Panc1 (cell line): ENCODE measurements at places on chromosomes 4 and X.

GRCh38 chrX:107775734-107776511 is at the start of gene TSC22D3:
Gene TSC22D3 (minus strand): TSS chrX:107775787. CDS start chrX:107775419, 368 bp downstream.
- no peak for DNase-seq

- DNase-seq = no peak
Observed at GRCh38 chrX:37746218-37746941, 33.5 kb upstream of the CYBB start.

GRCh38 chr4:4402966-4403365 is 16.1 kb downstream of the NSG1 start:
- no peak for DNase-seq

GRCh38 chrX:134622056-134622812 is 36.0 kb downstream of the PLAC1 start:
- DNase-seq = peak; percentile 35

DNA sequence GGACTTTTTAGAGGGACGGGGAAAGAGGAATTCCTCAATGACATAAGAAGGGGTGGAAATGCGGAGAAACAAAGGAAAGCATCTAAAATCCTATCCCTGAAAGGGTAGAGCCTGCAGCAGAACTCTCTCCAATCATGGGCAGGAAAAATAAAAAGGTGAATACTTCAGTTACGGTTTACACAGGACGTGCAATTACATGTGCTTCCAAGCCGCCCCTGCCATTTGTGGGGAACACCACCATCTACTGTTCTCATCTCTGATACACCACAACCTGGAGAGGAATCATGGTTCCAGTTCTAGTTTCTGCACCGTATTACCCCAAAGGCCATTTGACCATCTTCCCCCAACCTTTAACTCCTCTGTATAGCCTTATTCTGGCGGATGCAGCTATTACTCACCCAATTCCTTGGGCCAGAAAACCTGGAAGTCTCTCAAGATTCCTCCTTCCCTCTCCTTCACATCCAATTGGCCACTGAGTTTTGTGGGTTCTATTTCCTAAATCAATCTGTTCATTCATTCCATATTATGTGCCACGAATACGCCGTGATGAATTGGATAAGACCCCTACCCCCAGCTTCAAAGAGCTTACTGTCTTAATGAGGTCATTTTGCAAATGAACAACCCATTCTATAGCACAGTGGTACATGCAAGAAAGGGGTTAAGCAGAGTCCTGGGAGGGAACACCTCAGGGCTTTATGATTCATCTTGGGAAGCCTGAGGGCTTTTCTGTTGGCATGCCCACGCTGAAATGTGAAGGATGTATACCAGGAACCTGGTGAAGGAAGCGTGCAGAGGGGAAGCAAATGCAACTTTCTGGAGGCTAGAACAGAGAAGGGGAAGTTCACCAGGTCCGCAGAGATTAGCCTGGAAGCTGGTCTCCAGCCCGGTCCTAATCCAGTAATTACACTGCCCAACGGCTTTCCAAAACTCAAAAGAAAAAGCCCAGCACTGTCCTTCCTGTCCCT is 1.4 kb upstream of the MSL3 start:
- no peak for DNase-seq

GRCh38 chr4:17477774-17478472 is 34.0 kb downstream of the QDPR start:
- DNase-seq = no peak

DNA sequence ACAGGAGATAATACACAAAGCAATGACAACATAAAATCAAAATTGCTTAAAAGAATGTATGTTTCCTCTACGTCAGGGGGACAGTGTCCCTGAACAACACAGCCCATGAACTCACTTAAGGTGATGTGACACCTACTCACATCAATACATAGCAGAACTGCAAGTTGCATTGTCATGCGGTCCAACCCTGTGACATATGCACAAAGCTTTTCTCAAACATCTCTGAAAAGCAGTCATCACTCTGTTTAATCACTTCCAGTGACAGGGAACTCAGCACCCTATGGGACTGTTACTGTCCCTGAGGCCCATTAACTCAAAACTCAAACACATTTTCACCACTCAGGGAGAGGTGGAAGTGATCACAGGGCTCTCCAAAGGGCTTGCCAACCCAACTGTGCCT is 2.4 kb downstream of the STX18 start:
- DNase-seq = no peak

DNA sequence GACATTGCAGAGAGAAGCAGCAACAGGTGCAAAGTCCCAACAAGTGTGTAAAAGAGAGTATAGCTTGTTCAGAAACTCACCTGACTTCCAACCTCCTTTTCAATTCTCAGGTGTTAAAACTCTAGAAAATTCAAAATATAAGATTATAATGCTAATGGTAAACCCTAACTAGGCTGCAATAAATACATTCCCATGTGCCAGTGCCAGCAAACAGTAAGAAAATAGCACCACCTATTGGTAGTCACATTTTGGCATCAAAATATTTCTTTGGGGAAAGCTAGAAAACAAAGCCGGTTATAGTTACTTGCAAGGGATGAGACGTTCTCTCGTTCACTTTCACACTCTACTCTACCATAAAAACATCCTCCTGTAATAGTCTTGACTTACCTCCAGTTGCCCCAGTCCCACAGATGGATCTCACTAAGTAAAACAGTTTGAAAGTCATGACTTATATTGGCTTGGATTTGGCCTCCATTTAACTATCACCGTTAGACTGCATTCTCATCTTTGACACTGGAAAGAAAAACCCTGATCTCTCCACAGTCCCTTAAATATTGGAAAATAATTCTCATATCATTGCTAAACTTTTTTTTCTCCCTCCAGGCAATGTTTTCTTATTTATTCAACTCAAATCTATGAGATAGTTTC is 9.6 kb downstream of the BMP3 start:
- no peak for DNase-seq

- DNase-seq = no peak
Observed at GRCh38 chrX:93422693-93423092, 250.7 kb downstream of the NAP1L3 start.

DNA sequence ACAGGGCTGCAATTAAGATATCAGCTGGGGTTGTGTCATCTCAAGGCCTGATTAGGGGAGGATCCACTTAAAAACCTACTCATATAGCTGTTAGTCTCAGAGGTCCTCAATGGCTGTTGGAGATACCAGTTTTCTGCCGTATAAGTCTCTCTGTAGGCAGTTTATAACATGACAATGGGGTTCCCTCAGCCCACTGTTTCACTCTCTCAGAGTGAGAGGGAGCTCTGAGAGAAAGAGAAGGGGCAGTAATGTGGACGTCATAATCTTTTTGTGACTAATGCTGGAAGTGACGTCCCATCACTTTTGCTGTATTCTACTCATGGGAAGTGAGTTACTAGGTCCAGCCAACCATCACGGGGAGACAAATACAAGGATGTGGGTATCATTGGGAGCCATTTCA is 70.3 kb downstream of the STIM2 start:
- no peak for DNase-seq

- no peak for DNase-seq
Observed at GRCh38 chr4:139247241-139247640, 32.8 kb downstream of the MGARP start.

GRCh38 chr4:151600432-151600831 is 160.4 kb downstream of the GATB start:
- no peak for DNase-seq

GRCh38 chr4:23232987-23233386 is 540.2 kb downstream of the GBA3 start:
- DNase-seq = no peak

DNA sequence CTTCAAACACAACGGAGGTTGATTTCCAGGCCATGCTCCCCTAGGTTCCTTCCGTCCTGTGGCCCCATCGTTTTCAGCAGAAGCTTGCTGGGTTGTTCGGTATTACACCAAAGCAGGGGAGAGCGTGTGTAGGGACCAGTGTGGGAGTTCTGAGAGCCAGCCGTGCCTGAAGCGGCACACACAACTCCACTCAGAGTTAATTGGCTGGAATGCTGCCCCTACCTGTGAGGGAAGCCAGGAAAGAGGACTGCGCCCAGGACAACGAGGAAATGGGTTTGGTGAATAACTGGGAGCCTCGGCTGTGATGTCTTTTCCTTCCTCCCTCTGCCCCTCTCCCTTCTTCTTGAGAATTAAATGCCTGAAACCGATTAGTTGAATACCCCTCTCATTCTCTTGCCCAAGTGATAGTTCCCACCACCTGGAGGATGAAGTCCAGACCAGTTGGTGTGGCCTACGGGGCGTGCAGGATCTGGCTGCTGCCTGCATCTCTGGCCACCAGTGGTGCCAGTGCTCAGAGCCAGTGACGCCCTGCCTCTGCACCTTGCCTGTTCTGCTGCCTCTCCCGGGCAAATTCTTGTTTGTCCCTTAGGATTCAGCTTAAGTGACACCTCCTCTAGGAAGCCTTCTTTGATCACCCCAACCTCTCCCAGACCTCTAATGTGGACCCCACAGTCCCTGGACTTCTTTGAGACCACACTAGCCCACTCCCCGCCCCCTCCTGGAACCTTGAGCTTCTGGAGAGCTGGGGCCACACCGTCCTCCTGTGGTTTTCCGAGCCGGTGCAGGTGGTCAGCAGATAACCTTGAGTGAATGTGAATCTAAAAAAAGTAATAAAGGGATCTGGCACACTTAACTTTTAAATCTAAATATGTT is 33.6 kb downstream of the TBC1D14 start:
- DNase-seq = no peak

- no peak for DNase-seq
Observed at GRCh38 chrX:12885508-12885907, 18.6 kb downstream of the TLR7 start.

DNA sequence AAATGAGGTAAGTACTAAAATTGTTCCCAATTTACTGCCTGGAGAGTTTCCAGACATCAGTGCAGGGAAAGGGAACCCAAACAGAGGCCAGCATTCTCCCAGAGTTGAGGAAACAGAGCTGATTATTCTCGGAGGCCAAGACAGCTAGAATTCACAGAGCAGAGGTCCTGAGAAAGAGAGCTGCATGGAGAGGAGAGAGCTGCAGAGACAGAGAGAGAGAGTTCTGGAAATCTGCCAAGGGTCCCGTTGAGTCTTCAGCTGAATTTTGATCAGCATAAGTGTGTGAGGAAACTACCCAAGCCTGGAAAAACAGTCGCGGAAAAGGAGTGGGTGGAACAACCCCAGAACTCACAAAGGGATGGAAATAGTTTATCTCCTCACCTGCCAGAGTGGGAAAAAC is 43.8 kb upstream of the GPR173 start:
- no peak for DNase-seq

DNA sequence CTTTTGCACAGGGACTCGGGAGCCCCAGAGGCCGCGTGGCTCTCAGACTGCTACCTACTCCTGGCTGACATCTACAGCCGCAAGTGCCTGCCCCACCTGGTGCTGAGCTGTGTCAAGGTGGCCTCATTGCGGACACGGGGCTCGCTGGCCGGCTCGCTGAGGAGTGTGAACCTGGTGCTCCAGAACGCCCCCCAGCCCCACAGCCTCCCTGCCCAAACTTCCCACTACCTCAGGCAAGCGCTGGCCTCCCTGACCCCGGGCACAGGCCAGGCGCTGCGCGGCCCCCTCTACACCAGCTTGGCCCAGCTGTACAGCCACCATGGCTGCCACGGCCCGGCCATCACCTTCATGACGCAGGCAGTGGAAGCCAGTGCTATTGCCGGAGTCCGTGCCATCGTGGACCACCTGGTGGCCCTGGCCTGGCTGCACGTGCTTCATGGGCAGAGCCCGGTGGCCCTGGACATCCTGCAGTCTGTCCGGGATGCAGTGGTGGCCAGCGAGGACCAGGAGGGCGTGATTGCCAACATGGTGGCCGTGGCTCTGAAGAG is 28.8 kb downstream of the SH3TC1 start:
- DNase-seq = no peak

- no peak for DNase-seq
Observed at GRCh38 chr4:81491943-81492342, 20.2 kb upstream of the RASGEF1B start.

DNA sequence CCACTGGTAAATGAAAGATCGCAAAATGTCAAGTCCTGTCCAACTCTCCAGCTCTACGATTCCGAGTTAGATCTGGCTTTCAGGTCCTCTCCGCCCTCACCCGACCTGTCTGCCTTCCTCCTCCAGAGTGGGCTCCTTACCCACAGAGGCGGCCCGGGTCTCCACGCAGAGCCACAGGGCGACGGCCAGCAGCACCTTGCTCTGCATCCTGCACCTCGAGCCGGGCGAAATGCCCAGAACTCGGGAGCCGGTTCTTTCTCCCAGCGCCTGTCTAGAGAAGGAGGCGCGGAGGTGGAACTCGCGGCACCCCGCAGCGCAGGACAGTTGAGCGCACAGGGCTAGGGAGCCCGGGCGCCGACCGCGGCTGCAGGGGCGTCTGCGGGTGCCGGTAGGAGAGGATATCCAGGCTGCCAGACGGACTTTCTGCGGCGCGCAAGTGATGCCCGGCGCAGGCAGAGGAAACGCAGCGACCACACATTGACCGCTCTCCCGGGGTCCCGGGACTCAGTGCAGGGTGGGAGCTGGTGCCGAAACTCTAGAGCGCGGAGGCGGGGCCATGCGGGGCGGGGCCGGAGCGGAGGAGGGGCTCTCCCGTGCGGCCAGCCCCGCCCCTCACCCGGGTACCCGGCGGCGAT is at the start of gene KDR:
KDR (minus strand) TSS at position 509 of the 635 bp plus-strand sequence; CDS start at position 207, 302 bp downstream.
- DNase-seq = no peak

- no peak for DNase-seq
Observed at GRCh38 chrX:21865436-21865835, 9.6 kb downstream of the YY2 start.

- DNase-seq = no peak
Observed at GRCh38 chr4:87117732-87118075, 102.7 kb downstream of the KLHL8 start.

- no peak for DNase-seq
Observed at GRCh38 chr4:90393215-90393614, 266.0 kb downstream of the CCSER1 start.

DNA sequence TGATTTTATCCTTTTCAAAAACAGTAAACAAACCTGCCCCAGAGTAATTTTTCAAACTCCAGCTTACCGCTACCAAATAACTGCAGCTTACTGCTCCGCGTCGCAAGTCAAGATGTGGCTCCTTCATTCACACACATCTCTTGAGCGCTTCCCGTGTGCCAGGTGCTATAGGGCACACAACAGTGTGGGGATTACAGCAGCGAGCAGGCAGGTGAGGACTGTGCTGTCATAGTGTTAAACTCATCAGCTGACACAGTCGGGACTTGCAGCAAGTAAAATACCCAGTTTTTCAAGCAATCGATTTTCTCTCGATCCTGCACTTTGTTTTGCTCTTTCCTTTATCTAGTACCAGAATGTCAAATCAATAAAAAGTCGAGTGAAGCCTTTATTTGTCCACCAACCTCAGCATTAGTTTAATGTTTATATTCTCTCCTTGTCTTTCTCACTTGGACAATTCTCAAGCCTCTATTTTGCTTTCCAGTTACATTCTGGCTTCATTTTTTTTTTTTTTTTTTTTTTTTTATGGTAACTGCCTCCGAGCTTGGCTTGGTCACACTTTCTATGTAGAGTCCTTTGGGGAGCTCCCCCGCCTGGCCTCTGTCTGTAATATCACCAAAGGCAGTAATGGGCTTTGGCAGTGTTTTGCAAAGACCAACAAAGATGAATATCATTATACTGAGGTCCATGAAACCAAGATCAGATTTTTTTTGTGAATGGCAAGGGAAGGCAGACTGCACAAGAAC is 8.3 kb upstream of the ASB5 start:
- DNase-seq = no peak

- no peak for DNase-seq
Observed at GRCh38 chr4:70994387-70995099, 1.1 kb downstream of the DCK start.
